ENCODE measurements at places on chromosomes 2 and 18. TPM values are rescaled to one million over a fixed set of nuclear protein-coding genes. Genes with fewer than 3 reads are reported as not detected.

GRCh38 chr2:46493971-46494250 is 14.5 kb downstream of the TMEM247 start:
- no peak for DNase-seq

PTMA gene
- total RNA-seq: 388 TPM

GRCh38 chr2:227971619-227972230 is 100.3 kb downstream of the DAW1 start:
- no peak for DNase-seq

GALNT5 gene
- total RNA-seq: 26.1 TPM

DNA sequence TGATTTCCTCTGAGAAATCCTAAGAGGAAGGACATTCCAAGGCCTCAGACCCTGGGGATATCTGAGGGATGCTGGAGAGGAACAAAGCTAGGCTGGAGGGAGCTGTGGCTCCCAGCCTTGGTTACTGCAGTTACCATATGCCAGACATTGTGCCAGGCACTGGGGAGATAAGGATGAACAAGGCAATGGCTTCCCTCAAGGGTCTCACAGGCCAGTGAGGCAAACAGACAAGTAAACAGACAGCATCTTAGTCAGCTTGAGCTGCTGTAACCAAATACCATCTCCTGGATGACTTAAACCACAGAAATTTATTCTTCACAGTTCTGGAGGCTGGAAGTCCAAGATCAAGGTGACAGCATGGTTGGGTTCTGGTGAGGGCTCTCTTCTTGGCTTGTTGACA is 91.8 kb downstream of the SKA1 start:
- DNase-seq: peak; percentile 57

DNA sequence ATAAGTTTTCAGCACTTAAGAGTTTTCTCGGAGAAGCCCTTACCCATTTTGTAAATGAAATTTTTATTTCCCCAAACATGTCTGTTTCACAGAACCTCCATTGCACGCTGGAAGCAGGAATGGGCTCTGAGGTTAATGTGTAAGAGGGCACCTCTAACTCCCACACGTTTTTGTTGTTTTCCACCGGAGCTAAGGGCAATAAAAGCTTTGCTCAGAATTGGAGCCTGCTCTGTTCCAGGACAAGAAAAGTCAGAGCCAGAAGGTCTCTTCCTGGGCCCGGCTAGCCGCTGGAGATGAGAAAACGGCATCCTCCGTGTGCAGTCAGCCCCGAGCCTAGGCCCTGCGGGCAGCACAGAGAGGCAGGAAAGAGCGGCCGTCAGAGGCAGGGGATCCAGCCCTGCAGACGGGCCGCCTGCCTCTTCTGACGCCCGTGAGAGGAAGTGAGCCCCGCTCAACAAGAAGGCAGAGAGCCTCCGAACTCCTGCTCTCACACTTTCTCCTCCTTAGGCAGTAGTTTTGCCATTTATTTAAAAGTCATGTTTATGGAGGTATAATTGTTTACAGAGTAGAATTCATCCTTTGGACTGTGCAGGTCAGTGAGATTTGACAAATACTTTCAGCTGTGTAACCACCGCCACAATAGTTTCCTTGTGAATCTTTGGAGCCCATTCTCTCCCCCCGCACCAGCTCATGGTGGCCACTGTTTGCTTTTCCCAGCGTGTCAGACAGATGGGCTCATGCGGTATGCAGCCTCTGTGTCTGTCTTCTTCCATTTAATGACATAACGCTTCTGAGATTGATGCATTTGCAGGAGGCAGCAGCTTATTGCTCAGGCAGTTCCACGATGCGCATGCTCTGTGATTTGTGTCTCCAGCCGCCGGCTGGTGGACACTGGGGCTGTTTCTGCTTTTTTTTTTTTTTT is 117.3 kb downstream of the GALR1 start:
- DNase-seq: peak; percentile 5

GPR155 gene
- total RNA-seq: 1.3 TPM

PHLPP1 gene
- total RNA-seq: 5.6 TPM

DNA sequence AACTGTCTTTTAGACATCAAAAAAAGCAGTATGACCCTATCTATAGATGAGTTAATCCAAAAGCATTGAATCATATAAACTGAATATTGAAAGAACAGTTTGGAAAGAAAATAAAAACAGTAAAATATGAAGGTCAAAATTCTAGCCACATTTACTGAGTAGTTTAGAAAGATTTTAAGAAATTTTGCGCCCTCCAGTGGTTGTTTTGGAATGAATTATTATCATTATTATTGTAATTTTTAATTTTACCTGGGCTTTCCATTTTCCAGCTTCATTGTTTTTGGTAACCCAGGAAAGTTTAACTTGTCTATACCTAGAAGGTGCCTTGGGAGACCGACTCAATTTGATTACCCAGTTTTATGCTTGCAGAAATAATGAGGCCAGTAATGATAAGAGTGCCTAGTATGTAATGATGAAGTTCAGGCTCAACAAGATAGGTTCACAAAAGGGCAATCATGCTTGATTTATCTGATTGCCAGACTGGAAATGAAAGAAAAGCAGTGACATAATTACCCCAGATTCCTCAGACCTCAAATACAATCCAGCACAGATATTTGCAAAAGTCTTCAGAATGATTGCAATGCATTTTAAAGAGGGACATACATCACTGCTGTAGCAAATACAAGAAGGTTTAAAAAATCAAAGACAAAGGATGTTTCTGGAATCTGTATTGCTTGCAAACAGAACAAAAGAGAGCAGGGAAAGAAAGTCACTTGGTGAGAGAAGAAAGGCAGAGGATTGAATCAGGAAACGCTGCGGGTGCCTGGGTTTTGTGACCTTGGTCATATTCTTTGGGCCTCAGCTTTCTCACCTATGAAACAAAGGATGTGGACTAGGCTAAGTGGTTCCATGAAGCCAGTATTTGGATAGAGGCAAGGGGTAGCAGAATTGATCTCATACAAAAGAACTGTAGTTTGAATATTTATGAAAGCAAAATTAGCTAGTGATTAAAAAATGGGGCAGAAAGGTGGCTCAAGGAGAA is 153.8 kb downstream of the MAP2 start:
- peak; percentile 4 for DNase-seq

DNA sequence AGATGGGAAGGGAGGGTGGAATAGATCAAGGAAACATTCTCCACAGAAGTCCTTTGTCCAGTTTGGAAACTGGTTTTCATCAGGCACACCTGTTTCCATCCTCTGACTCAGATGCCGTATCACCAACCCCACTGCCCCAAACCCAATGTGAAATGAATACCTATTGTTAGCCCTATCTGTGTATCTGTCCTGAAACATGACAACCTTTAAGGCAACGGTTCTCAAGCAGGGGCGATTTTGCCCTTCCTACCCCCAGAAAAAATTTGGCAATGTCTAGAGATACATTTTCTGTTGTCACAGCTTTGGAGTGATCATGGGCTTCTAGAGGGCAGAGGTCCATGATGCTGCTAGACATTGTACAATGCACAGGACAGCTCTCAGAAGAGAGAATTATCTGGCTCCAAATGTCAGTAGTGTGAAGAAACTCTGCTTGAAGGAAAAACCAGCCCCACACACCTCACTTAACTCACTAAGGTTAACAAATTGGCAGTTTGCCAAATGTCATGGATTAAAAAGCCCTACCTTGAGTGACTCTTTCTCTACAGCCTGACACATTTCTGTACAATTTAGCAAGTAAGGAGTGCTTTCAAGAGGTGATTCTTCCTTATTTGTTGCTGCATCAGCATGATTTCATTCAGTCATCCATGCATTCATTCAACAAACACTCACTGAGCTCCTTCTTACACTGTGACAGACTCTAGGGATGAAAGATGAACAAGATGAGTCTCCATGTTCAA is 3.4 kb downstream of the SCTR start:
- peak; percentile 8 for DNase-seq

- no peak for DNase-seq
Observed at GRCh38 chr2:148990968-148991367, 47.5 kb upstream of the LYPD6B start.
